ENCODE measurements at places on chromosomes 11 and 22.

DNA sequence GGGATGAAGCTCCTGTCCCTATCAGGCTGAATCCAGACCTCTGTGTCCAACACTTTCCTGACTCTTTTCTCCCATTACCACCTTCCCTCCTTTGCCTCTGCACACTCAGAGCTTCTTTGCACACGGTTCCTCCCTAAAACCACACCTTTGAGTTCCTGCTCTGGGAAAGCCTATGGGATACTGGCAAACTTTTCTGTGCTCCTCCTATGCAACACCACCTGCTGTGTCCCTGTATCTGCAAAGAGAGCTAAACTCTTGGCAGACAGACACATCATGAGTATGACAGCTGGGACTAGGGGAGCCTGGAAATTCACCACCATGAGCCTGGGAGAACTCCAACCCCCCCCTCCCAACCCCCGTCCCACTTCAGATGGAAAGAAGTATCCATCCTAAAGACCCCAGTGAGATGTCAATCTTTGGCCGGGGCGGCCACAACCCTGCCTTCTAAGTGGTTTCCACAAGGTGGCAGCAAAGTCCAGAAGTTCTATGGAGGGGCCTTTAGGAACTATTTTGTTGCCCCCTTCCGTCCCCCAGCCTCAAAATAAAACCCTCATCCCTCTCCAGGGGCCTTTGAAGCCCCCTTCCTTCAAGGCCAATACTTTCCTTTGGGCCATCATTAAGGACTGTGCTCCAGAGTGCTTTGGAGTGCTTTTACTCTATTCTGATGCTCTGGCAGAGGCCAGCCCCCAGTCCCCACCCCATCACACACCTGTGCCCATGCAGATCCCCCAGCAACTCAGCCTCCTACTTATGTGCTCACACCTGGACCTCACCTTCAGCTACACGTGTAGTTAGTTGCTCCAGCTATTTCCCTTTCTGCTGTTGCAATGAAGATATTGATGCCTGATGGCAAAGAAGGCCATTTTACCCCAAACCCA lies 19.4 kb downstream of the HTR3A start:
- DNase-seq = no peak

DNA sequence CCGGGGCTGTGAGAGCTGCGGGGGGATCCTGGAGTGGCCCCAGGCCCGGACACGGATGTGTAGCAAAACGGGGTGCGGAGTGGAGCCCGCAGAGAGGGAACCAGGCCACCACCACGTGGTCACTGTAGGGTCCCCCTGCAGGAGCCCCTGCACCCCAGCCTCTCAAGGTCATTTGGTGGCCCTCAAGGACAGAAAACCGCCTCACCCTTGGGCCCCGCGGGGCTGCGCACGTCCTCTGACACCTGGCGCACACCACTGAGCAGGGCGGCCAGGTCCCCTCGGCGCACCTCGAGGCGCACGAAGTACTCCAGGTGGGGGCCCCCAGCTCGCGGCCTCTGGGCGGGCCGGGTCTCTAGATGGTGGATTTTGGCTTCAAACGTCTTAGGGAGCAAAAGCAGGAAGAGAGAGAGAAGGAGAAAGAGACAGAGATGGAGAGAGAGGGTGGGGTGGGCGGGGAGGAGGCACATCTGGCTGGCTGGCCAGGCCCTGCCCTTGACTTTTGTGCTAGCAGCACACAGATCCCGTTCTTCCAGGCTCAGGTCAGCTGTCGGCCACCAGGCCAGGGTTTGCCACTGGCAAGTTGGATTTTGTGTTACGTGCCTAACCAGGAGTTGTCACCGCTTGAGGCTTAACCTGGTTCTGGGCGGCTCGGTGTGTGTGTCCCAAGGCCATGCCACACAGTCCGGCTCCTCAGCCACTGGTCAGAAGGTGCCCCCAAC lies 3.2 kb downstream of the TH start:
- no peak for DNase-seq

DNA sequence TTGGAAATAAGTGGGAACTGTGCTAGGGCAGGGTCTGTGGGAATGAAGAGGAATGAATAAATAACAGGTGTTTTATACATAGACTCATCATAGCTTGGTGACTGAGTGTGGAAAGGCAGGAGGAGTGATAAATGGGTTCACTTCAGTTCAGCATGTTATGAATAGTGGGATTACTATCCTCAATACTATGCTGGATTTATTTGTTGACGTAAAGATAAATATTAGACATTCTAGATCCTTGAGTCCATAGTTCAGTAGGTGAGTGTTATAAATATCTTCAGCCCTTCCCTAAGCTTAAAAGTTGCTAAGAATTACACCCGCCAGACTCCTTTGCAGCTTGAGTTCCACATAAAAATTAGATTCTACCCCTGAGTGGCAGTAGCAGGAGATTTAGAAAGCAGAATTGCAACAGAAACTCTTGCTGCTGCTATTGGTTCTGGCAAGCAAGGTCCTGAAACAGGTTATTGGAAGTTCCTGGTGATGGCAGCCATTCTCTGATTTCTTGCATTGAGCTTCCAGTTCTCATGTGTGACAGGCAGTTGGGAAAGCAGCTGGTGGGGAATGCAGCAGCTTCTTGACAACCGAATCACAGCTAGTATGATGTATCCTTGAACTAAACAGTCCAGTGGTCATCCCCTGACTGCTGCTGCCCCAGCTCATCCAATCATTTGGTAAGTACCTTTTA lies 1558.9 kb downstream of the FAM181B start:
- DNase-seq = no peak

- peak; percentile 90 for DNase-seq
Measured at GRCh38 chr11:58579192-58580129, 598 bp downstream of the ZFP91 start.
